Spinal cord (tissue), 10 donors: ENCODE measurements at places on chromosomes 3 and 15. TPM values are rescaled to one million over a fixed set of nuclear protein-coding genes. Genes with fewer than 3 reads are reported as not detected.

Gene RETNLB
- polyA plus RNA-seq: not detected

Gene HHLA2
- 0.35 TPM for polyA plus RNA-seq

Gene TRH
- 23.6 TPM for polyA plus RNA-seq

Gene IMPG2
- polyA plus RNA-seq: 0.81 TPM

Gene TMIE
- polyA plus RNA-seq: 6.8 TPM
